Fibroblast of skin of right quadriceps (primary cell): ENCODE measurements at places on chromosomes 5 and 9.

- peak; percentile 42 for DNase-seq
Measured at GRCh38 chr5:120806202-120806601, 342.1 kb downstream of the PRR16 start.

DNA sequence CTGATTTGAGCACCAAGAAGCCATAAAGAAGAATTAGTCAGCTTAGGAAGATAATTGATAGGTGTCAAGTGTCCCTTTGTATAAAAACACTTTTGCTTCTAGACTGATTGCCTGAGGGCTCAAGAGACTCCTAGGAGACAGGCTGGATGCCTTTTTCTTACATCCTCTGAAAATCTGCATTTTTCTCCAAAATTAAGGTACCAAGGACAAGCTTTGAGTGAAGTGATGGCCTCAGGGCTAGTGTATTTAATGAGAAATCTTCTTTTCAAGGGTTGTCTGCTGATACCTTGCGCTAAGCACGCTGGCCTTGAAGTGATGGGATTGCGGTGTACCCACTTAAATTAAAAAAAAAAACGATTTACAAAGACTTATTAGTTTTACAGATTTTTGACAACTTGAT is 304.0 kb downstream of the TLR4 start:
- no peak for DNase-seq

DNA sequence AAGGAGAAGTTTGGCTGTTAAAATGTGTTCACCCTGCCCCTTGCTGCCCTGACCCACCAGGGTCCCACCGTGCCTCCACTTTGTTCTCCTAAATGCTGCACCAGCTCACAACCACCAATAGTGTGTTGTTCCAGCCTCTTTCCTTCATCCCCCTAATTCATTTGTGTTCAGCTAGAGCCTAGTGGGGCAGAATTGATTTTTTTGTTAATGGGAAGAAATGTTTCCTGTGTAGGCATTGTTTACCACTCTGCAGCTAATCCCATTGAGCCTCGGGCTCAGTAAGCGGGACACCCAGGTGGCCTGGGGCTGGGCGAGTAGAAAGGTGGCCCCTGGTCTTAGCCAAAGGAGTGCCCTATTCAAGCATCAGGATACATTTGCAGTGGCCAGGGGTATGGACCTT is 127.6 kb downstream of the MVB12B start:
- DNase-seq, result no peak

GRCh38 chr9:34381323-34381722 is 4.6 kb upstream of the MYORG start:
- no peak for DNase-seq

- no peak for DNase-seq
Measured at GRCh38 chr5:28788954-28789353, 1750.6 kb upstream of the CDH9 start.

DNA sequence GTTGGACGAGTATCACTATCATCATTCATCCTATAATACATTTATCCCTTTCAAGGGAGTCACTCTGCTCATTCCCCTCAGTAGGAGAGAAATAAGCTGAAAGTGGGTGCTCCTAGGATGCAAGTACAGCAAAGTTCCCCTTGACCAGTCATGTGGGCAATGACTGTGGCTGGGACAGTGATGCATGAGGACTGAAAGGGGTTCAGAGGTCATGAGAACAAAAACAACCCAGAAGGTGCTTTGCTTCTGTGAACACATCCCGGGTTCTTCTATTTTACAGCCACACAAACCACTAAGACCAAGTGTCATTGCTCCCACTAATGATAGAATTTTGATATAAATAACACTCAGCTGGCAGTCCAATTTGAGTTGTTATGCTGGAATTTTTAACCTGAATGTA is 177.8 kb upstream of the ADCY2 start:
- DNase-seq, result no peak

DNA sequence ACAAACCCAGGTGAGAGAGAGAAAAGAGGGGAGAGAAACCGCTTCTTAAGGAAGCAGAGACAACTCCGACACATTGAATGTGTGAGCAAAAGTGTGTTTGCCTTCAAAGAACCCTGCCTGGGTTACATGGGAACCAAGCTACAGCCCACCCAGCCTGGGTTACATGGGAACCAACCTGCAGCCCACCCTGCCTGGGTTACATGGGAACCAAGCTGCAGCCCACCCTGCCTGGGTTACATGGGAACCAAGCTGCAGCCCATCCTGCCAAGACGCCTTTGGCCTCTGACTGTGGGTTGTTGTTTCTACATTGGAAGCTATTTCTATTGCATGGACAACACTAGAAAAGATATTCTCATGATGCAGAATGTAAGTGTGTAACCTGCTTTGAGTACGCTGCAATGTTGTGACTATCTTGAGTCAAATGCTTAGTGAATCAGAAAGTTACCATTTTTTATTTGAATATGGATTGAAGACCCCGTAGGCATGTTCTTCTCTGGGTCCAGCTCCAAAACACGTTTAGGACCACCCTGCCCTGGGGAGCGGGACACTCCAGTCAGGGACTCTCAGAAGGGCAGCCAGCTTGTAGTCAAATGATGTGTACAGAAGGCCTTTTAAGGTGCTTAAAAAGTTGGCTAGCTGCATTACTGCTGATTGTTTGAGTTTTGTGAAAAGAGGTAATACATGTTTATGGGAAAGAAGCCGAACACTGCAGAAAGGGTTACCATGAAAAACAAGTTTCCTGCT is 39.1 kb upstream of the UNC5A start:
- no peak for DNase-seq

GRCh38 chr9:19161257-19162025 is 34.1 kb upstream of the PLIN2 start:
- peak; percentile 93 for DNase-seq

- DNase-seq, result no peak
Measured at GRCh38 chr9:135976944-135977343, 15.8 kb upstream of the UBAC1 start.

DNA sequence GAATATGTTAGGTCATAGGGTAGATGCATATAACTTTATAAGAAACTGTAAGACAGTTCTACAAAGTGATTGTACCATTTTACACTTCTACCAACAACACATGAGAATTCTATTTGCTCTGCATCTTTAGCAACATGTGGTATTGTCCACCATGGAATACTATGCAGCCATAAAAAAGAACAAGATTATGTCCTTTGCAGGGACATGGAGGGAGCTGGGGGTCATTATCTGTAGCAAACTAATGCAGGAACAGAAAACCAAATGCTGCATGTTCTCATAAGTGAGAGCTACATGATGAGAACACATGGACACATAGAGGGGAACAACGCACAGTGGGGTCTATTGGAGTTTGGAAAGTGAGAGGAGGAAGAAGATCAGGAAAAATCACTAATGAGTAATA is 22.2 kb upstream of the CER1 start:
- no peak for DNase-seq

GRCh38 chr5:9820691-9821449 is 190.7 kb upstream of the TAS2R1 start:
- peak; percentile 46 for DNase-seq

DNA sequence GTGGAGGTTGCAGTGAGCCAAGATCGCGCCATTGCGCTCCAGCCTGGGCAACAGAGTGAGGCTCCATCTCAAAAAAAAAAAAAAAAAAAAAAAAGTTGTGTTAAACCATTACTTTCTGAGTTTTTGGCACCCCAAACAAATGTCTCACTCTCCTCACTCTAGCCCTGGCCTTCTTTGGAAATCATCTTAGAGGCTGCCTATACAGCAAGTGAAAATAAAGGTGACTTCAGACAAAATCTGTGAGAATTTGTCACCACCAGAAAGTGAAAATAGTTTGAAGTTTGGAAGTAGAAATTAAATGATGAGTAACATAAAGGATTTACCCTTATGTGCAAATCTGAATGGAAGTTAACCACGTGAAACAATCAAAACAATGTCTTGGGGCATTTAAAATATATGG is 7.2 kb upstream of the ZNF131 start:
- no peak for DNase-seq

- peak; percentile 14 for DNase-seq
Measured at GRCh38 chr5:17852740-17853139, 218.5 kb downstream of the TAF11L14 start.

DNA sequence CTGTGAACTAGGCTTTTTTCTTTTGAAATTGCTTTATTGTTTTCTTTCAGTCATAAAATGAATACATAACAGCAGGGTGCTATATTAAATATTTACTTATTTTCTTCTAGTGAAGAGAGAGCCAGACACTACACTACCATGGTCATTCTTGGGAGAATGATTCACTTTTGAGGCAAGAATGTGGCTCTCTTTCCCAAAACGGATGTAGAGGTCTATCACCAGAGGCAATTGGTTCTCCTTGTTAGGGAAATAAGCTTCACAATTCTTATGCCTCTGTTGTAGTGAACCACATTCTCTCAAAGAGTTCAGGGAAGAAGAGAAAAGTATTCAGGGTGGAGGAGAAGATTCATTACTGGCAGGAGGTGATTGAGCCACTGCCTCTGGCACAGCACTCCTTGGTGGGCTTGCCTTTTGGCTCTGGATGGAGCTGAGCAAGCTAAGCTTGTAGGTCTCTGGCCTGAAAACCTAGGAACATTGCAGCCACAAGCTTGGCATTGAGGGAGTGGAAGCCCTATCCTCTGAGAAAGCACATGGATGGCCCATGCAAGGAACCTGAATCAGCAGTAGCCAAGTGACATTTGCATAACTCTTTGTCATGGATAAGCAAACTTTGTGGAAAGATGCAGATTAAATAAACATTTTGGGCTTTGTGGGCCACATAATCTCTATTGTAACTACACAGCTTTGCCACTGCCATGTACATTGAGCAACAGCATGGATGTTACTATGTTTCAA is 179.0 kb upstream of the TNC start:
- no peak for DNase-seq

DNA sequence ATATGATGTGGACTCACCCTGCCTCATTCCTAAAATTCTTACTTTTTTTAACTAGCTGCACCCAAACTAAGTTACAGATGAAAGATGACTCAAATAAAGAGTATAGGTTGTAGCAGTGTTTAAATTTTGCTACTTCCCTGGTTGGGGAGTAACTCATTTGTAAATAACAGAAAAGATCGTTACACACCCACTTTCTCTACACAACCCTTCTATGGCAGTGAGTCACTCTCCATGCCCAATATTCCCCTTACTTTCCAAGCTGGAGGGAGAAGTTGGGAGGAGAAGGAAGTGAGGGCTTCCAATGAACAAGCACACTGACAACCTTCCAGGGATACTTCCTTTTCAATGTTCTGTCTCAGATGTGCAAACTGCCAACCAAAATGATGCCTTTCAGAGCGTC is 1.9 kb downstream of the RASEF start:
- no peak for DNase-seq

GRCh38 chr5:142772446-142773293 is 2.5 kb downstream of the ARHGAP26 start:
- DNase-seq, result no peak

DNA sequence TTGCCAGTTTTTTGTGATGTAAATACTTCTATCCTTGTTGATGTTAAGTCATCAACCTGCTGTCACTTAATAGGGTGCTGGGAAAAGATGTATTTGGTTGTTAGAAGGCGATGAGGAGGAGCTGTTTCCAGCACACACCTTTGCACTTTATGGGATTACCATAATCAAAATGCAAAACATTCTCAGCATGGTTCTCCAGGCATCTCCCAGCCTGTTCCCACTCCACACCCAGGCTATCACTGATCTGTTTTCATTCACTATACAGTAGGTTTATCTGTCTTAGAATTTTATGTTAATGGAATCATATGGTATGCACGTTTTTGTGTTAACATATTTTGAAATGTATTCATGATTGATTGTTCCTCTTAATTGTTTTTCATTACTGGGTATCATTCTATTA is 35.9 kb downstream of the PCSK5 start:
- DNase-seq, result no peak

DNA sequence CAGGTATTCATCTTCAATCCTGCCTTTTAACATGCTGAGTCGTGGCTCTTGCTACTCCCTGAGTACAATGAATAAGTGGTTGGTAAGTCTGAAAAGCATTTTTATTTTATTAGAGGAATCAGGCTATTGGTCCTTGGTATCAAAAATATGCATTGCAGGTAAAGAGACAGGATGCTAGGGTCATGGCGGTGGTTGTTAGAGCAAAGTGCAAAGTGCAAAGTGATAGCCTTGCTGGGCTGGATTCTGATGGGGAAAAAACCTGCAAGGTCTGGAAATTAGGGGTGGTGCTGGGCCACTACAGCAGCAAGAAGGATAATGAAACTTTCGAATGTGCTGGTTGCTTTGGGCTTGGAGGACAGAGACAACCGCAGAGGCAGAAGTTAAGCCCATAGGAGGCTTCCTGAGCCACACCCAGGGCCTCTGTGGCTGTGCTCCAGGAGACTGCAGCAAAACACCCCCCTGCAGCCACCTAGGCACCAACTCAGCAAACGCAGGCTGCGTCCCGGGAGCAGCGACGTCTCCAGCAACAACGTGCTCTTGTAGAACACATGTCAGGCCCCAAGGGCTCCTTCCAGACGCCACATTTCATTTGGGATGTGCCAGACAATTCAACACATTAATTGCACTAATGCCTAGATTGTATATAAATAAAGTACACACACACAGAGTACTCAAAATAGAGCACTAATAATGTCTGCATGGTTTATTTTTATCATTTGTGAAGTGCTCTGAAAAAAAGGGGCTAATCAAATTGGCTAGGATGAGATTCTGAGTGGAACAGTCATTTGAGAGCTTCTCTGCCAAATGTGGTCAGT is 149.8 kb upstream of the RAPGEF1 start:
- DNase-seq, result no peak

DNA sequence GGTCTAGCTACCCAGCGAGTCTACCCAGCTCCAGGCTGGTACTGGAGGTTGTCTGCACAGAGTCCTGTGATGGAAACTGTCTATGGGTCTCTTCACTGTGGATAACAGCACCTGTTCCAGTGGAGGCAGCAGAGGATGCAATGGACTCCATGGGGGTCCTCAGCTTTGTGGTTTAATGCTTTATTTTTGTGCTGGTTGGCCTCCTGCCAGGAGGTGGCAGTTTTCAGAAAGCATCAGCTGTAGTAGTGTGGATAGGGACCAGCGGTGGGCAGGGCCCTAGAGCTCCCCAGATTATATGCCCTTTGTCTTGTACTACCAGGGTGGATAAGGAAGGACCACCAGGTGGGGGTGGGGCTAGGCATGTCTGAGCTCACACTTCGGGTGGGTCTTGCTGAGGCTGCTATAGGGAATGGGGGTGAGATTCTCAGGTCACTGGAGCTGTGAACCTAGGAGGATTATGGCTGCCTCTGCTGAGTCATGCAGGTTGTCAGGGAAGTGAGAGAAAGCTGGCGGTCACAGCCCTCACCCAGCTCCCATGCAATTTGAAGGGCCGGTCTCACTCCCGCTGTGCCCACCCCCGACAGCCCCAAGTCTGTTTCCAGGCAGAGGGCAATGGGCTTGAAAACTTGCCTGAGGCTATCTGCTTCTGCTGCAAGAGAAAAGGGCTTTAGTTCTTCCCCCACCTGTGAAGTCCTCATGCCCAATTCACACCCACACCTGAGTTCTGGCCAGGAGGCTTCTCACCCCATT is 397.1 kb downstream of the TLE1 start:
- no peak for DNase-seq

DNA sequence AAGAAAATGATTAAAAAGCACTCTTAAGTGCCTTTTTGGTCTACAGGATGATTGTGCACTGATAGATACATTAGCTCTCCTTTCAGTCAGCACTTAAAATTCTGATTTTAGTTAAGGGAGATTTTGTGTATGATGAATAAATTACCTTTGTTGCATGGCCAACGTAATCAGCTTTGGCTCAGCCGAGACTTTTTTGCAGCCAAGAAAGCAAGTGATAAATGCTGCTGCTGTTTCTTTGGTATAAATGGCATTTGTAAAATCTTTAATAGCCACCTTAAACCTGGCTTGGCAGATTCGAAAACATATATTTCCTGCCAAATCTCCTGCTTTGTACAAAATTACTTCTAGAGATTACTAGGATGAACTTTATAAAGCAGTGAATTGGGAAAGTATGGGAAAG is 147.7 kb downstream of the DCP2 start:
- DNase-seq, result no peak
